RPMI7951 (cell line): ENCODE measurements at places on chromosomes 3 and 15. TPM values are rescaled to one million over a fixed set of nuclear protein-coding genes. Genes with fewer than 3 reads are reported as not detected.

CRABP1 gene
- 0.29 TPM in 1 of 2 replicates, not detected in the other for total RNA-seq

GRCh38 chr15:67779549-67780111 is 45.7 kb upstream of the SKOR1 start:
- no peak for DNase-seq

GRCh38 chr15:36601497-36601932 is 22.1 kb downstream of the CDIN1 start:
- DNase-seq = peak; percentile 84

ABHD10 gene
- 37.0 and 42.5 TPM in 2 replicates for total RNA-seq

DNA sequence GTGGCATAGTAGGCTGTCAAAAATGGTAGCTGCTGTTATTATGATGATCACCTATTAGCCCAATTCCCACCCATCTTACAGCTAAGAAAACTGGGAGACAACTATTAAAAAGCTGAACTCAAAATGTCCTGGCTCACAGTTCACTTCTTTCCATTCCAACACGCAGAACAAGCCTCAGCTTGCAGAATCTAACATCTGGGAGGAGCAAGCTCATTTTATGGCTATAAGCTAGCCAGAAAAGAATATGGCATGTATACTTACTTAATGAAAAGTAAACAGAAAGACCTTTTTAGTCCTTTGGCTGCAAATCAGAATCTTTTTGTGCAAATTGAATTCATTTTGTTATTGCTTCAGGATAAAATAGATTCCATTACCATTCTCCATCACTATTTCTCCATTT is 34.8 kb upstream of the CFAP20DC start:
- DNase-seq = no peak

DNA sequence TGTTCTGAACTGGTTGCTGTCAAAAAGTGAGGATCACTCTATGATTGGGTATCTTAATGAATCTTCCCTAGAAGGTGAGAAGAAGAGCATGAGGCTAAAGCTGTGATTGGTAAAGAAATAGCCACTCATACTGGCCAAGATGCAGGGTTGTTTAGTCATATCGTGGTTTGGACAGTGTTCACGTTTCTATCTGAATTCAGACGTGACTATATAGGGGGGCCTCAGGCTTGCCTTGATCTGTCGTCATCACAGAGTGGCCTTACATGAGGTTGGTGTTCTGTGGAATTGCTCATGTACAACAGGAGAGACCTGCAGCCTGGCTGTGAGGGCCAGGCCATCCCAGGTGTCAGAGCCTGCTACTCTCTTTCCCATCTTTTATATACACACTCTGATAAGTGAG is 12.4 kb downstream of the RTP2 start:
- DNase-seq = peak; percentile 34

GRCh38 chr3:171347301-171348039 is 112.7 kb downstream of the TNIK start:
- peak; percentile 68 for DNase-seq

TRAK1 gene
- 15.4 and 16.5 TPM in 2 replicates for total RNA-seq

GRCh38 chr15:65583701-65584100 is 27.2 kb downstream of the INTS14 start:
- peak; percentile 69 for DNase-seq

DNA sequence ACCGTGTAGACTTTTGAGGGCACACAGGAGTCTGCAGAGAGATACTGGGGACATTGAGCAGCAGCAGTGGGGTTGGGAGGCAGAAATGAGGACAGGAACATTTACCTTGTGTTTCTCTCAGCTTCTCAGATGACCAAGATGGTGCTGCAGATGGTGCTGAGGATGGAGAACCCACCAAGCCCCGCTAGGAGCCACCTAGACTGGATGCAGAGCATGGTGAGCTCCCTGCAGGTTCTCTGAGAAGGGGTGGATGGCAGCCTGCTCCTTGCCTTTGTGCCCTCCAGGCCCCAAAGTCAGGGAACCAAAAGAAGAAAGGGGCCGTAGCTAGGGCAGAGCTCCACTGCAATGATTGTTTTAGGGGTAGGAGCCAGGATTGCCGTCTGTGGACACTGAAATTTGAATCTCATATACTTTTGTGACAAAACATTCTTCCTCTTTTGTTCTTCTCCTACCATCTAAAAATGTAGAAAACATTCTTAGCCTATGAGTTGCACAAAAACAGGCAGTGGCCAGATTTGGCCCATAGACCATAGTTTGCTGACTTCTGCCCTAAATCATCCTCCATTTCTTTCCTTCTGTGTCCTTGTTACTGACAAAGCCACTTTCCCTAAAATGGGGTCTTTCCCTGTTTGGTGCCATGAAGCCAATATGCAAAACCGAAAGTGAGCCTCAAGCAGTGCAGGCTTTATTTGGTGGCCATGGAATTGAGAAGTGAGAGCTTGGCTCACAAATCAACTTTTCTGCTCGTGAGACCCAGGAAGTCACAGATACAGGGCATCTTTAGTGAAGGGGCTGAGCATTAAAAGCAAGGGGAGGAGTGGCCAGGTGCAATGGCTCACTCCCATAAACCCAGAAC is 11.9 kb upstream of the MUC20 start:
- DNase-seq = no peak

VIPR1 gene
- 186 and 215 TPM in 2 replicates for total RNA-seq

PODXL2 gene
- 5.9 and 6.9 TPM in 2 replicates for total RNA-seq

- peak; percentile 89 for DNase-seq
These were observed 75.6 kb upstream of the PRICKLE2 start for GRCh38 chr3:64300790-64301423.

- DNase-seq = no peak
These were observed 560.1 kb downstream of the MCTP2 start for GRCh38 chr15:94791510-94791909.

DNA sequence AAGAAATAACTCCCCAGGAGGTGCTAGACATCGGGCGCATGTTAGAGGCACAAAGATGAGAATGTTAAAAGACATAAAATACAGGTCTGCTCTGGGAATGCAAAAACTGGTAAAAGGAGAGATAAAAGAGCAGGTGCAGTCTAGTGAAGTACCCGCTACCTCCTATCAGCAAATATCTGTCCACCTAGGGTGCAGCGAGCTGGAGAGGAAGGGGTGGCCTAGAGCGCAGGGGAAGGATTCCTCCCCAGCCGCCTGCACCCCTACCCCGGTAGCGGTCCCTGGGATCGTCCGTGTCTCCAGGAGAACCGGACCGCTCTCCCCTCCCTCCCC is 237 bp upstream of the ZNF662 start:
- no peak for DNase-seq

DNA sequence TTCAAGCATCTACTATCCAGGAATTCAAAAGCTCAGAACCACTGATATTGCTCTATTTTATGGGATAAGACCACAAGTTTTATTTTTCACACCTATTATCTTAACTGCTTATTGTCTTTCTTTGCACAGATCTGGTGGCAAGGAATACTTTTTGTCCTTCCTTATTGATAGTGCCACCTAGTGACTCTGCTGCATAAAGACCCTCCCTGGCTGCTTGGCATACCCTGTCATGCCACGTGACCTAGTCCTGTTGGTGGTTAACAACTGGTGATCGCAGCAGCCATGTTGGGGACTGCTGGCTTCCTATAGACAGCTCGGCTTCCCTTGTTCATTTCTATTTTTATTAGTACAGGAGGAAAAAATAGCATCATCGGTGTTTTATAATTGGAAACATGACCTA is 236.3 kb downstream of the MEX3B start:
- no peak for DNase-seq

DNA sequence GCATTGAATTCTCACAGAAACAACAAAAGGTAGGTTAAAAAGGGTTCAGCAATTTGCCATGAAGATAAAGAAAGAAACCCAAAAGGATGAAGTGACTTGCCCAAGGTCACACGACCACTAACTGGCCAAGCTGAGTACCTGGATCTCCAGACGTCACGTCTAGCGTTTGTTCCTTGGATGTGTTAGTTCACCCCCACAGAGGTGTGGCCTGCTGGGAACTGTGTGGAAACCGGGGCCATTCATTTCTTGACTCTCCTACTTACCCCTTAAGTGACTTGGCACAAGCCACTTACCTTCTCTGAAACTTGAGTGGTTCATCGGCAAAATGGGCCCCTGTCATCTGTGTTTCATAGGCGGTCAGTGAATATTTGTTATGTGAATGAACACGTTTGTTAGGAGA is 244.3 kb upstream of the SLCO3A1 start:
- no peak for DNase-seq

SERPINI1 gene
- 1.9 TPM in 2 replicates for total RNA-seq

LTK gene
- total RNA-seq = 2.9 and 3.1 TPM in 2 replicates

DNA sequence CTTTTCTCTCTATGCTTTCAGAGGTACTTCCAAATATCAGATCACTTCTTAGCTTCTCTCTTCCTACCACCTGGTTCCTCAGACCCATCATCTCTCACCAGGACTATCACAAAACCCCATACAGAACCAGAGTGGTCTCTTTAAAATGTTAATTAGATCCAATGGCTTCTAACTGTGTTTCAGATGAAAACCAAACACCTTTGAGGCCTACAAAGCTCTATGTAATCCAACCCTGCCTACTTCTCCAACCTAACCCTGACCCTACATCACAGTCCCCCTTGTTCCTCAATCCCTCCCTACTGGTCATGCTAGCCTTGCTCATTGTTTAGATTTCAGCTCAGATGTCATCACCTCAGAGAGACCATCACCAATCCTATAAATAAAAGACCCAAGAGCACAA is 34.8 kb downstream of the SUMF1 start:
- no peak for DNase-seq

TMEM158 gene
- 152 and 160 TPM in 2 replicates for total RNA-seq

ARGFX gene
- not detected in 2 replicates for total RNA-seq

SPTSSB gene
- not detected in 2 replicates for total RNA-seq

IL5RA gene
- total RNA-seq = not detected in 2 replicates

DNA sequence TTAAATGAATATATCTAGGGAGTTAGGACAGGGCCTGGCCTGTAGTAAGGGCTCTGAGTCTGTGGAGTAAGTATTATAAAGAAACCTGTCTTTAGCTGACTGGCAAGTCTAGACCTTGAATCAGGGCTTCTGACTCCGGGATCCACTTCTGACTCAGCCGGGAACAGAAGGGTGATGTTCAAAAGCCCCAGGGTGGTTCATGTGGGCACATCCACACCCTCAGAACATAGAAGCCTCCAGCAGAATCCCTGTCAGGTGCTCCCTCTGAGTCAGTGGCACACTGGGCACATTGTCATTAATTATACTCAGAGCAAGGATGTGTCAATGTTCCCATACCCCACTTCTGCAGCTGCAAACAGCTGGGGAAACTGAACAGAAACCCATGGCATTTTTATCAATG is 26.7 kb upstream of the SNRK start:
- DNase-seq = peak; percentile 47

PAQR5 gene
- total RNA-seq = 3.3 and 3.5 TPM in 2 replicates
